Natural killer cell treated with Interleukin-12 subunit alpha and Interleukin-12 subunit beta and Interleukin-15 and Interleukin-18, amount 100 ng/mL, for 72 hours (primary cell): ENCODE measurements at places on chromosomes 7 and 10. TPM values are rescaled to one million over a fixed set of nuclear protein-coding genes. Genes with fewer than 3 reads are reported as not detected.

- H3K27me3 ChIP-seq, result peaks cover 36% of the 10 kb centered on the region
- no peak overlapping the region for H3K27ac ChIP-seq
- DNase-seq, result no peak
- peaks cover 17% of the 10 kb centered on the region for H3K4me1 ChIP-seq
Observed at GRCh38 chr10:129962031-129962871, 1.8 kb downstream of the EBF3 start.

Gene LEP
- total RNA-seq, result not detected

Gene HIBADH
- total RNA-seq, result 8.9 TPM

GRCh38 chr10:61166489-61166888 lies 222.5 kb upstream of the RHOBTB1 start:
- H3K27ac ChIP-seq, result no peak overlapping the region
- no peaks in the 10 kb centered on the region for H3K4me1 ChIP-seq
- no peaks in the 10 kb centered on the region for H3K36me3 ChIP-seq

DNA sequence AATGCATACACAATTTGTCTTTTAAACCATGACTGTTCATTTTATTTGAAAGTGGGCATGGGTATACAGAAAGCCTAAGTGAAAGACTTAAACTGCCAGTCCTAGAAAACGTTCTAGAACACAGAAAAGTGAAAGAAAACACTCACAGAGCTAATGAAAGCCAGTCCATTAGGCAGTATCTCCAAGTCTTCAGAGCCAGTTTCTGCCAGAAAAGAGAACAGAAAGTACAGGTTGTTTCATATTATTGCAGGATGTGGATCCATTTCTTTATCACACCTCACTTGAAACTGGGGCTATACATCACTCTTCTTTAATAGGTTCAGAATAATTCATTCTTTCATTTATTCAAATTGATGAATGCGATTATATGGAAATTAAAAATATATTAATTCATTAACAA lies 7.7 kb downstream of the PON1 start:
- H3K4me3 ChIP-seq, result no peak overlapping the region
- no peak overlapping the region for H3K27ac ChIP-seq
- no peaks in the 10 kb centered on the region for H3K4me1 ChIP-seq
- H3K27me3 ChIP-seq, result peaks cover 11% of the 10 kb centered on the region
- no peaks in the 10 kb centered on the region for H3K36me3 ChIP-seq

Gene PRPS1L1
- not detected for total RNA-seq
